RCC 7860 (cell line): ENCODE measurements at places on chromosomes 11 and 22.

GRCh38 chr11:114679505-114679904 lies 1.2 kb downstream of the NXPE2 start:
- DNase-seq: no peak

DNA sequence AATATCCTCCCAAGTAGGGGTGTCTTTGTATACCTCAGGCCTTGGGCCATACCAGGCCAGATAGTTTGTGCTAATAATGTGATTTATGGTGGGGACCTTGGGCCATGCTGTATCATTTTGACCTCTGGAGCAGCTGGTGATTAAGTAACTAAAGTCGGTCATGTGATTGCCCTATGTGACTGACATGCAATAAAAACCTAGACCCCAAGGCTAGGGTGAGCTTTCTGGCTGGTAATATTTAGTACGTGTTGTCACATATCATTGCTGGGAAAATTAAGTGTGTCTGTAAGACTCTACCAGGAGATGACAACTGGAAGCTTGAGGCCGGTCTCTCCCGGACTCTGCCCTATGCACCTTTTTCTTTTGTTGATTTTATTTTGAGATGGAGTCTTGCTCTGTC lies 12.6 kb upstream of the TFIP11 start:
- DNase-seq: no peak

- DNase-seq: no peak
These were observed 7.5 kb downstream of the TCF20 start for GRCh38 chr22:42262964-42263363.

GRCh38 chr11:23725752-23726151 lies 771.1 kb upstream of the LUZP2 start:
- peak; percentile 4 for DNase-seq

DNA sequence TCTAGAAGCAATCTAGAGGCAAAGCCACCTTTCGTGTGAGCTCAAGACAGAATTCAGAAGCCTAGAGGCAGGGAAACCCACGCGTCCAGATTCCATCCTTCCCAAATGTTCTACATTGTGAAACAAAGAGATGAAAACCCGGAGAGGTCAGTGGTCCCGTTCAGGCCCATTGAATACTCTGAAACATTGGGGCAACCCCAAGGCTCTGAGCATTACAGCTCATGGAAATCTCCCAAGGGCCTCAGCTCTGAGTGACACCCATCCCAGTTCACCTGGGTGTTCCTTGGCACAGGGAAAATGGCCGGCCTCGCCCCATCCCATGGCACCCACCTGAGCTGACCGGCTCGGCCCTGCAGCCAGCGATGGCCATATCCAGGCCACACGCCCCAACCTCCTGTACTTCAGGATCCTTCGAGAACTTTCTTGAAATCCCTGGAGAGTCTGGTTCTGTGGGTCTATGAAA lies 128.6 kb upstream of the FGF3 start:
- DNase-seq: no peak

DNA sequence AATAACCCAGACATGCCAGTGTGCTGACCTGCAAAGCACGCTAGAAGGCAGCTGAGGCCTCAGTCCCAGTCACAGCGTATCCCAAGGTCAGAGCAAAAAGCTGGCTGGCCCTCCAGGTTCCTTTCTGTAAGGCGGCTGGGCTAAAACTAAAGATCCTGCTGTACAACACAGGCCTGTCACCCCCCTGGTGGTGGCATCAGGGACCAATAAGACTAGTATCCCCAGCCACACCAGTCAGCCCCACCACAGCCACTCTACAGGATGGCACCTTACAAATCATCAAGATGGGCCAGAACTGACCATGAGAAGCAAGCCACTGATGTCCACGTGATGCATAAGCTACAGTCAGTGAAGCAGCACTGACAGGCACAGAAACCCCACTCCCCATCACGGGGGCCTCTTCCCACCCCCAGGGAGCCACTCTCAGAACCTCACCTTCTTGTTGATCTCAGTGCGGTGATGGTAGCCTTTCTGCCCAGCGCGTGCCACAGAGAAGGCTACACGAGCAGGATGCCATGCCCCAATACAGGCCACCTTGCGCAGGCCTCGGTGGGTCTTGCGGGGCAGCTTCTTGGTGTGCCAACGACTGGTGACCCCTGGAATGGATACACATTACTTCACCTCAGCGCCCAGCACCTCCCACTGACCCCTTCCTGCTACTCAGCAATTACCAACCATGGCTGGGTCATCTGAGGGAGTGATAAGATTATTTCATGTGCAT lies 5.0 kb downstream of the RPL3 start:
- peak; percentile 16 for DNase-seq
